WTC11 (cell line): ENCODE measurements at places on chromosomes 4 and X.

GRCh38 chrX:41333003-41333743 lies 789 bp upstream of the DDX3X start:
- peak; percentile 85 for DNase-seq

- no peak for DNase-seq
These were observed 68.1 kb downstream of the SORBS2 start for GRCh38 chr4:185743722-185744487.

DNA sequence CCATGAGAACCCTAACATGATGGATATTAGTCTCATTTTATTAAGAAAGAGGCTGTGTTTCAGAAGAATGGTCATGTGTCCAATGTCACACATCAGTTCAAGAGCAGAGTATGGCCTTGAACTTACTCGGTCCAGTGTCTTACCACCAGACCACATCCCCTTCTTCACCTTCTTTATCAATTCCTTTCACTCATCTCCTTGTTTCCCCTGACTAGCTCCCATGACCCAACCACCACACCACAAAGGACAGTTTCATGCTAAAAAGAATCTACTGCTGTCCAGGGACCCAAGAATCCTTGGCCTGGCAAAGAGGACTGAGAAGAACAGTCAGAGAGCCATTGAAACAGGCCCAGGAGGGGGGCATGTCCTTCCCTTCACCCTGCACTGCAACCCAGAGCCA lies 33.6 kb upstream of the MSN start:
- DNase-seq: no peak

DNA sequence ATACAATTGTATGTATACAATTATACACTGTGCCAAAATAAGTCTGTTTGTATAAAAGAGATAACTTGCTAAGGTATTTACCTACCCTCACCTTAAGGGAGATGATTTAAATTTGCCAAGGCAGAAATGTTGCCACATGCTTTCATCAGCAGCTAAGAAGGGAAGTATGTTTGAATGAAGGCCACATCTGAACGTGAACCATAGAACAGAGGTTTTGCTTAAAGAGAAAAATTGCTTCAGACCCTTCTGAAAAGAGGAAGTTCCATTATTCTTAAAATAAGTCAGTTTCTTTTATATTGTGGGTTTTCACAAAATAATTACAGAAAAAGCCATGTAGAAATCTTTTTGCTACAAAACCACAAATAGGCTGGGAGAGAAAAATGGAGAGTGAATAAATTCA lies 621.5 kb upstream of the HTR2C start:
- no peak for DNase-seq

GRCh38 chrX:119273420-119274192 lies 37.5 kb downstream of the PGRMC1 start:
- peak; percentile 83 for DNase-seq

DNA sequence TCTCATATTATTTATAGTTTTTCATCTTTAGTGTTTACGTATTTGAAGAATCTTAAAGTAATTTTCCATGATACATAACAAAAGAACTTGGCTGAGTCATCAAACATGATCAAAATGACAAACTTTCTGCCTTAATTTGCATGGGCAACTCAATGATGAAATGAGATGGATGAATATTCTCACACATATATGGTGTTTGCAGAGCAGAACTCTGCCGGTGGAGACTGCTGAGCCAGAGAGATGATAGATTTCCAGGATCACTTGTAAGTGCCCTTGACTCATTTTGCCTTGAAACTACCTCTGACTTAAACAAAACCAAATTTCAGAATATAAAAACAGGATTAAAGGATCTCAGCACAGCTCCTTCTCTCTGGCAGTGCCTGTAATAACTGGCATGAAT lies 38.2 kb downstream of the TRPC3 start:
- no peak for DNase-seq

DNA sequence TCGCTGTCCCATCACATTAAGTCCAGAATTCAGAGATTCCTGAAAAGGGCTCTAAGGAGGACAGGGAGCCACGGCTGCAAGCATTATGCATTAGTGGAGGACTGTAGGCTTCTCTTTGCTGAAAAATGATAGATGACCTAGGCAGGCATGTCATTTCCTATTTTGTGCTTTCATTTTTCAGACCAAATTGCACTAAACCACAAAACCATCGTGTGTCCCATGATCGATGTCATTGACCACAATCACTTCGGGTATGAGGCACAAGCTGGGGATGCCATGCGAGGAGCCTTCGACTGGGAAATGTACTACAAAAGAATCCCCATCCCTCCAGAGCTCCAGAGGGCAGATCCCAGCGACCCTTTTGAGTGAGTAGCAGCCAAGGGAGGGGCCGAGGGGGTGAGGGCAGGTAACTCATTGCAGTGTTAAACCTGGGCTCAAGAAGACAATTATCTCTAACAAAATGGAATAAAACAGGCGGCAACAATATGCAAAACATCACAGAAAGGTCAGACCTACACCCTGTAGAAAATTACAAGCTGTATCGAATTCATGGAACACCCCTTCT lies 355.2 kb upstream of the GALNT7 start:
- DNase-seq: no peak

DNA sequence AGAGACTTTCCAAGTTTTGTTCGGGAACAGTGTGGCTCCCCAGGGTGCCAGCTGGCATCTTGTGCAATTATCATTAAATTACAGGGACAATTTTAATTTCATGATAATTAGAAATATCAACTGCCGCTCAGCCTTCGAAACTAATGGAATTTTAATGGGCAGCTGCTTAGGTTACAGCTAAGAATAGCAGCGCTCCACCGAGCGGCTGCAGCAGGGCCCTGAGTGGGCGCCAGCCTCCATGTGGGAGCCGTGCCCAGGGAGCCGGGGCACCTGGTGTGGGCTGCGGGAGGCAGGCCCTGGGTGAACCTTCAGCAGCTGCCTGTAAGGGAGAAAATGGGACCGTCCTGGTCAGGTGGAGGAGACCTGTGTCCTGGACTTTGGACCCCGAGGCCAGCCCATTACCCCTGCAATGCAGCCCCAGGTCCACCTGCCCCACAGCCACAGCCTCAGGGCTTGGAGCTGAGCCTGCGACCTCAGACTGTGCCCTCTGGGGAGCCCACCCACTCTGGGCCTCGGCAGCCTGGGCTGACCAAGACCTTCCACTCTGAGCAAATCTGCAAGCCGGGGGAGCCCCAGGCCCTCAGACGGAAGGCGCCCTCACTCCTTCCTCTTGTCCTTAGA lies 21.1 kb downstream of the MSANTD1 start:
- no peak for DNase-seq

DNA sequence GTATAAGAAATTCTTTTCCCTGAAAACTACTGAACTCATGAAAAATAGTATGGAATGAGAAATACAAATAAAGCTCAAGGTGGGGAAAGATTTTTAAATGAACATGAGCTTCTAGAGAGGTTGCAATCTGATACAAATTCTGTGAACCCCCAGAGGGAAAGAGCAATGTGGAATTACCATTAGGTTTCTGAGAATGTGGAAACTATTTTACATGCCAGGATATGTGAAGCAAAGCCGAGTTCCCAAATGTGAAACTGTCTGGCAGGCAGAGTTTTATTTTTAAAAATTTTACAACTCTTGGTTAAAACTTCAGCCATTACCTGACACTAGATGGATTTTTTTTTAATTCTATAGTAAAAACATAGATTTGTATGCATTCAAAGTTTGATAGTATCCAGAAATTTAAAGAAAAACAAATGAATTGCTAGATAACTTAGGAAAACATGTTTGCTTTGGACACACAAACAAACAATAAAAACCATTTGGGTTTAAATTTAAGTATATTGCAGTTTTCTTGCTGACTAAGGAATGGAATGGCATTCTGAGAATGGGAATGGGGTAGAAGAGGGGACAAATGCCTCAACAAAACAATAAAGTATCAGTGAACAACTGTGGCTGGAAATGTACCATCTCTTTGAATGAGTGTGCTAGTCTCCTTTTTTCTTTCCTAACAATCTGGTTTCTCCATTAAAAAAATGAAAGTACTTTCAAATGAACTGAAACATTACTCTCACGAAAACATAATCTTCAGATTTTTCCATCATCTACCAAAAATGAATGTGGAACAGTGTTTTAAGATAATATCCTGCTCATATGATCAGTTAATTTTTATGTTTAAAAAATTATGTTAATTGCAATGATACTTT lies 99.6 kb downstream of the PCDH18 start:
- no peak for DNase-seq

- DNase-seq: no peak
These were observed 4.0 kb downstream of the PLP2 start for GRCh38 chrX:49175435-49176274.

DNA sequence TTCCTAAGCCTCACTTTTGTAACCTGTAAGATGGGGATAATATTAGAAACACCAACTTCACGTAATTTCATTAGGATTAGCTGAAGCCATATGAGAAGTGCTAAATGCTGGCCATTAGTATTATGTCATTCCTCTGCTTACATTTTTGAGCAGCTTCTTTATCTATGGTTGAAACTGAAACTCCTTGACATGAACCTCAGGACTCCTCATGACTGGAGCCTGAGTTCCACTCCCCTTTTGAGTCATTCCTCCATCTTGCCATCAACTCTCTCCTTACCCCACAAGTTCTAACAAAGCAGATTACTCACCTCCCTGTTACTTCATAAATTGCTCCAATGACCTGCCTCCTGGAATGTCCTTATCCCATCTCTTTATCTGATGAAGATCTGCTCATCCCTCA lies 123.2 kb upstream of the KCNIP4 start:
- DNase-seq: no peak

DNA sequence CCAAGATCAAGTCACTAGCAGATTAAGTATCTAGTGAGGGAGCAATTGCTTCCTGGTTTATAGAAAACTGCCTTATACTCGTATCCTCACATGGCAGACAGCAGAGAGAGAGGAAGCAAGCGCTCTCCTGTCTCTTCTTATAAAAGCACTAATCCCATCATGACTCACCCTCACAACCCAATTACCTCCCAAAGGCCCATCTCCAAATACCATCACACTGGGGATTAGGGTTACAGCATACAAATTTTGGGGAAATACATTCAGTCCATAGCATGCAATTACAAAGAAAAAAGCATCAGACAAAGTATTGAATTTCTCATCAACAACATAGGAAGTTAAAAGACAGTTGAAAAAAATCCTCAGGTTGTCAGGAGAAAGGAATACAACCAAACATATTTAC lies 292.6 kb downstream of the IQCM start:
- no peak for DNase-seq

GRCh38 chr4:71882113-71882841 lies 98.4 kb upstream of the GC start:
- peak; percentile 27 for DNase-seq

- DNase-seq: no peak
These were observed 37.1 kb downstream of the STX18 start for GRCh38 chr4:4504783-4505182.

DNA sequence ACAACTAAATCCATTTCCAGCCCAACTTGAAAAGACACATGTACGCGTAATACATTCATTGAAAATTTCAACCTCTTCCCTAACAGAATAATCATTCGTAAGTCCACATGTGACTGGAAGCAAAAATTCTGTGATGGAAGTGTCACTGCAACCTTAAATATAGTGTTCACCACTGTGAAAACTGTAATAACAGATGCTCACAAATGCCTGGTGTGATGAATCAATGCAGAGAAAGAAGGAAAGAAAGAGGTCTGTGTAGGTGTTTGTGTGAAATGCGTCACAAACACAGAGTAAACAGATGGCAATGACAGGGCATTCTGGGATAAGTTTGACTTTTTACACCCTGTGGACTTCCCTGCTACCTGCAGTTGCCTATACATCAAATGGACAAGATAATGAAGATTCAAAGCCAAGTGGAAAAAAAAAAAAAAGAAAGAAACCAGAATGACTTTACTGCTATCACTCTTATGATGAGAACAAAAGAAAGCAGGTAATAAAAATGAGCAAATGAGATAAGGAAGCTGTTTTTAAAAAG lies 123.3 kb downstream of the EPHA5 start:
- DNase-seq: no peak

- DNase-seq: no peak
These were observed 15.6 kb downstream of the BCORL1 start for GRCh38 chrX:129998021-129998420.

DNA sequence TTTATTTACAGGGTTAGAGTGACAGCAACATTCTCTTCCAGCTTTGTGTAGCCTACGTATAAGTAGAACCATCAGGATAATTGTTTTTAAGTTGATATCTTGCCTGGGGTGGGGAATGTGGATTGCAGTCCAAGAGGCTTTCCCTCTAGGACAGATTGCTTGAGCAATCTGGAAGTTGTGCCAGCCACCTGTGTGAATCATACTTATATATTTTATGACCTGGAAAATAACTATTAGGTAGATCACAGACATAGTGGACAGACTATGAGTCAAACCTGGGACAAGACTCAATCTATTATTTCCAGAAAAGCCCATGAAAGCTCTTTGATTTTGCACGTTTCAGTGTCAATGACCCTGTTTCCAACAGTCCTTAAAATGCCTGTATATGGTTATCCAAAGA lies 98.9 kb downstream of the TLL1 start:
- no peak for DNase-seq
